CD4-positive, alpha-beta T cell treated with Interleukin-4 for 4 hours (primary cell): ENCODE measurements at places on chromosomes 4 and X.

DNA sequence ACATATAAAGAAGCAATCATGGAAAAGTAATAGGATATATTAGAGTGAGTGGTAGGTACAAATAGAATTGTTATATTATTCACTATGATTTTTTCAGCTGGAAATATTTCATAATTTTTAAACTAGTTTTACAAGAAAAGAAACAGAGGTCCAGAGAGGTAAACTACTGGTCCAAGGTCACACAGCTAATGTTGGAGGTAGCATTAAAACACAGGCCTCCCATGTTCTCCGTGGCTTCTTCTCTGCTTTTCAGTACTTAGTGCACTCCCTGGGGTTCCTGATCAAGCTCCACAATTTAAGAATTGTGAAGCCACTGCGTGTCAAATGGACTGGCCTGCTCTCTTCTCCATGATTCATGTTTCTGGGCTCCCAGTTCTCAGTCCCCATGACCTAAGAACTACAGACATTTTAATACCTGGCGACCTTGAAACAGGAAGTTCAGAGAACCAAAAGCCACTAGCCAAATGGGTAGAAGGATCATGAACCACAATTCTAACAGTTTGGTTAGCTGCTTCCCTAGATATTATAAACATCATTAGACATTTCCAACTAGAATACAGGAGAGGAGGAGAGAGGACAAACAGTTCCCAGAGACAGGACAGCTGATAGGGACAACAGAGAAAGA is 172.0 kb upstream of the KLF3 start:
- no peak for DNase-seq

DNA sequence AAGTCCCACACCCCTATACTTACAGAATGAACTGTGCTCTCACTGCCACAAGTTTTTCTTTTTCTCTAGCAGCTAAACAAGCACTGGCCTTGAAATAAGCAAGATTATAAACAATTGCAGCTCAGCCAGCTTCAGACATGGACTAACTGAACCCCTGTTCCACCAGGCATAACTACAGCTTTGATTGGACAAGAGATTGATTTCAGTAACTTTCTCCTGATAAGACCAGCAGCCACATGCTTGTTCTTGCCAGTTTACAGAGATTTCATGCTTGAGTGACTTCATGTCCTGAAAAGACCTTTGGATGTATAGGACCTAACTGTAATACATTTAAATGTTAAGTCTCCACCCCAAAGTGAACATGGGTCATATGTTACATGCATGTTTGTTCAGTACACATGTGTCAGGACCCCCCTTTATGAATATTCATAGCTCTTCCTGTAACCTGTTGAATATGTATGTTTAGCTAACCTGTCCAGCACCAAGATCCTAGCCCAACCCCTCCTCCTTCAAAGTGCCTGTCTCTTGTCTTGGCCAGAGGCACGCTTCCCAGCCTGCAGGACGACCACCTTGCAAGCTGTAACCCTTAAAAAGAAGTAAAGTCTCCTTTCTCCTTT is 27.9 kb downstream of the ZNF275 start:
- no peak for DNase-seq

DNA sequence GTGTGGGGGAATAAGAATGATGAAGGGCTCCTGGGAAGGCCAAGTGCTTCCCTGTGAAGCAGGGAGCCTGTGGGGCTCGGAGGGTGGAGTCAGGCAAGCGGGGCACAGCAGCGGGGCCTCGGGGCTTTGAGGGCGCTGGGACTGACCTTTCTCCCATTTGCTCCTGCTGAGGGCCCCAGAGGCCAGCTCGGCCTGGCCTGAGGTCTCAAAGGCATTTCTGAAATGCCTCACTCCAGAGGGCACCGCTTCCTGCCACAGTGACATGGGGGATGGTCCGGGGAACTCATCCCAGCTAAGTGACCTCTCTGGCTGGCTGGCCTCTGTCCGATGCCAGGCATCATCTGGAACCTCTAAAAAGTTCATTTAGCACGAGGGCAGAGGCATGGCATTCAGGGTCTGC is 98.8 kb upstream of the STX18 start:
- DNase-seq: no peak

DNA sequence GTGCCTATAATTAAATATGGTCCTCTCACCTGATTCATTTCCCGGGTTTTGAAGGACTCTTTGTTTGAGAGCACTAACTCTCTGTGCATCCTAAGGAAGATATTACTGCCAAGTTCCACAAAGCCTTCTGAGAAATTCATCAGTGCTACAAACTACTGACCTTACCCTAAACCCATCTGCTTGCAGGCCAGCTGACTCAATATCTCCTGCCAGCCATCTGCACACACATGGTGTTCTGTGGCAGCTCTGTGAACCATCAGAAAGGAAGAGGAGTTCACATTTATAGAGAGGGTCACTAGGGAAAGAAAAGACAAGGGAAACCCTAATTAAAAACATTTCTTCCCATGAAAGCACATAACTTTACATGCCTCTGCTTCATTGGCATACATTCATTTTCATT is 156.7 kb downstream of the ATP10D start:
- DNase-seq: no peak

GRCh38 chr4:110170861-110171260 is 27.6 kb downstream of the ELOVL6 start:
- DNase-seq: no peak

GRCh38 chr4:108018040-108018883 is 28.6 kb downstream of the HADH start:
- peak; percentile 82 for DNase-seq

GRCh38 chrX:130340271-130340670 is 552 bp downstream of the SLC25A14 start:
- DNase-seq: no peak

DNA sequence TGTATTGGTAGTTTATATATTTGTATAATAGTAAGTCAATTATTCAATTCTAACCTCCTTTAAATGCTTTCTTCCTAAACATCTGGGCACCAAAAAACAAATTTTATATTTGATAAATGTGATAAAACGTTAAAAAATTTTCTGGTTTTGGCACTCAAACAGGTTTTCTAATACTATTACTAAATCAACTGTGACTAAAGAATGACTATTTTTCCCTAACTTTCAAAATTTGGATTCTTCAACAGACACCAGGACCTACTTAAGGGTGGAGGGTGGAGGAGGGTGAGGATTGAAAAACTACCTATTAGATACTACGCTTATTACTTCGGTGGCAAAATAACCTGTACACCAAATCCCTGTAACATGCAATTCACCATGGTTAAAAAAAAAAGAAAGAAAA is 555.5 kb downstream of the IL15 start:
- DNase-seq: no peak

DNA sequence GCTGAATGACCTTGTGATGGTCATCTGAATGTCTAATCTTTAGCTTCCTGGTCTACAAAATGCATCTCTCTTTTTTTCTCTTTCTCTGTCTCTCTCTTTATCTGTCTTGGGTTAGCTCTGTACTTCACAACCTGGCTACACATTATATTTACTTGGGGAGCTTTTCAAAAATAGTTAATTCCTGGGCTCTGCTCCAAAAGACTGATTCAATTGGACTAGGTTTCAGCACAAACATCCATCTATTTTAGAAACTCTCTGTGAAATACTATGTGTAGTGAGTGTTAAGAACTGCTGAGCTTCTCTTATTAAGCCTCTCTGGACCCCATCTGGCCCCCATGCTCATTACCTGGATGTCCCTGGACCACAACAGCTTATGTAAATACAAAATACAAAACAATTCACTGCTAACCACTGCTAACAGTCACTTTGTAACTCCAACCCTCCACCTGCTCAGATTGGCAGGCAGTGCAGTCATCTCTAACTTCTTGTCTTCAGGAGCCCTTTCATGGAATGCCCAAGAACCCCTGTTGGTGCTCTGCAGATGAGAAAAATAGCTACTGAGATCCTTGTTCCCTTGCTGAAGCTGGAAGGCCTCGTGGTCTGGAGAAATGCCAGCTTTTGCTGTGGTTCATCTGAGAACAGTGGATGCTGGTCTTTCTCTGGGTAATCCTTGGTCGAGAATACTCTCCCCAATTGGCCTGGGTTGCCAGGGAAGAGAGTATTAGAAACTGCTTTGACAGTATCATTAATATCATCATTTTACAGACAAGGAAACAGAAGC is 14.8 kb upstream of the BOD1L1 start:
- no peak for DNase-seq

- DNase-seq: no peak
Measured at GRCh38 chrX:30275498-30275897, 28.6 kb downstream of the MAGEB1 start.

- DNase-seq: no peak
Measured at GRCh38 chrX:155251391-155251790, 12.9 kb downstream of the RAB39B start.

DNA sequence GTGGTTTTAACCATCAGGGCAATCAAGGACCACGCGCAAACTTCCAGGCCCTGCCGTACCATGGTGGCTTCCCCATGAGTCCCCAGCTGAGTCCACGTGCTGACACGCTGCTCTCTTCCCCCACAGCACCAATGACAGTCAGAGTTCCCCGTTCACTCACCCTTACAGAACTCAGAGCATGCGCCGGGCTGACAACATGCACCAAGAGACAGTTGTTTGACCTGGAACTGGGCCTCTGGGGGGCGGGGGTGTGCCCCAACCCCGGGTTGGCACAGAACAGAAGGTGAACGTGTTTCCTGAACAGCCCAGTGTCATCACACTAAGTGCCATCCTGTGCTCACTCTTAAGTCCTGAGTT is 29.4 kb downstream of the IRF2 start:
- DNase-seq: peak; percentile 12

- no peak for DNase-seq
Measured at GRCh38 chr4:90069151-90069550, 58.0 kb upstream of the CCSER1 start.

DNA sequence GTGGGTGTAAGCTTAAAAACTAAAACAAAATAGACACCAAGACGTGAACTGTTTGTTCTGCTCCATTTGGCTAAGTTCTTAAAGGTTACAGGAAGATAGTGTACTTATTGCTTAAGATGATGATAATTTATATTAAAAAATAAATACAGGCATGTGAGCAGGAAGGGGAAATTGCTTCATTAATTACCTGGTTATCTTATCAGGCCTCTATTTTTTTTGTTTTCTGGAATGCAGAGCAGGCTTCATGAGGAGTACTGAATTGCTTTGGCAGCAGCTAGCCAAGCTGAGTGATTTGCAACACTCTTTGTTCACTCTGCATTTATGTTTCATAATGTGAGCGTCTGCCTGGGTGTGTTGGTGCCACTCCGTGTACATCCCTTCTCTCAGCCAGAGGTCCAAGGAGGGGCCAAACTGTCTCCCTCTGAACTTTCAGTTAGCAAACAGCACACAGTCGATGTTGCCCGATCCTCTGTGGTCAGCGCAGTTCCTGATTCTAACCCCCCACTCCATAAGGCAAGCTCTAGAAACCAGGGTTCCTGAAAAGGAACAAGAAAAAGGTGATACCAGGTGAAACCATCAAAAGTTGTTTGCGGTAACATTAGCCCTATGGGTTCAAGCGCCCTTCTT is 348.2 kb downstream of the SPRY1 start:
- DNase-seq: no peak

- DNase-seq: no peak
Measured at GRCh38 chrX:151753313-151754046, 18.9 kb downstream of the CNGA2 start.

DNA sequence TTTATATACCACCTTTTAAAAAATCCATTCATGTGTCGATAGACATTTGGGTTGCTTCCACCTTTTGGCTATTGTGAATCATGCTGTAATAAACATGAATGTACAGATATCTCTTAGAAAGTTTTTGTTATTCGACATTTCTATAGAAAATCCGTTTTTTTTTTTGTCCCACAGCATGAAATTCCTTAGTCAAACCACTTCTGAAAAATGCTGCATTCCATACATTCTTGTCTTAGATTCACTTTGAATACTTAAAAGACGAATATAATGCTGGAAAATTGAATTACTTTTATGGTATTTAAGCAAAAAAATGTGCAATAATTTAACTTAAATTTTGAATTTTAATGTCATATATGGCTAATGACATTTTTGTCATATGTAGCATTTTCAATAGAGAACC is 1345.5 kb downstream of the TECRL start:
- DNase-seq: no peak

DNA sequence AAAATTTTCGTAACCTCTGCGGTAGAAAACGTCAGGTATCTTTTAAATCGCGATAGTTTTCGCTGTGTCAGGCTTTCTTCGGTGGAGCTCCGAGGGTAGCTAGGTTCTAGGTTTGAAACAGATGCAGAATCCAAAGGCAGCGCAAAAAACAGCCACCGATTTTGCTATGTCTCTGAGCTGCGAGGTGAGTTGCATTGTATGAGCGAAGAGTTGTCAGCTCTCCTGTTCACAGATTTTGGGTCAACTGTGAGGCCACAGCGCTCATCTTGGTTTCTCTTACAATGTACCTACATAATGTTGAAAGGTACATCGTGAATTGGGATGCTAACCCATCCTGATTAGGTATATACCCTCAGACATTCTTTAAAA is 486 bp downstream of the CLCN3 start:
- no peak for DNase-seq

DNA sequence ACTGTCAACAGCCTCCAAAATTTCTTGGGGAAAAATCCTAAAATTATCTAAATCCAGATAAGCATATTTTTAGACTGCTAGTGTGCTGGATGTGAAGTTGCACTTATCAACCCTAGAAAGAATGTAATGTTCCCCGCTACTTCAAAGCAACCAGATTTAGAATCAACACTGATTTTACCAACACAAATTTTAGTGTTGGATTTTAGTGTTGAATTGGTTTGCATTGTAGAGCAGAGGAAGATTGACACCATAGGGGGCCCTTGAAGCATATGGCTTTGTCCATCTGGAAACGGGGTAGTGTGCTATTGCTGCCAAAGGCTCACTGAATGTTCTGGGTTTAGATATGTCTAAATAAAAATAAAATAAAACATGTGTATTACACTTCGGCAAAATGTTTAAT is 126.3 kb upstream of the EMCN start:
- DNase-seq: no peak

- peak; percentile 77 for DNase-seq
Measured at GRCh38 chrX:49166914-49167739, 4.6 kb downstream of the MAGIX start.

DNA sequence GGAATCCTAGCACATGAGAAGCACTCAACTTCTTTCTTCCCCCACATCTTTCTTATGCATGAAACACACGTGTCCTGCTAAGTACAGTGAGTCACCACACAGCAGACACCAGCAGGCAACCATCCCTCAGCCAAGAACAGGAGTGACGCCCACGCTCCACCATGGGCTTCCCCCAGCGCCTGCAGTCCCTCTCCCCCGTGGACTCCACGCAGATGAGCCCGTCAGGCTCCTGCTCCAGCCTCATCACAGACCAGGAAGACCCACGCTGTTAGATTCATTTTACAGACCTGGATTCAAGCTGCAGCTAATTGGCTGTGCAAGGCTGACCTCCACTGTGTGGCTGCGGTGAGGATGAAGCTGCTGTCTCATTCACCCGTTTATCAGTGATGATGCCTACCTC is 16.7 kb downstream of the HMX1 start:
- no peak for DNase-seq
